RKO (cell line): ENCODE measurements at places on chromosomes 5 and 9.

GRCh38 chr5:94702729-94703128 is 84.3 kb downstream of the SLF1 start:
- DNase-seq, result no peak

DNA sequence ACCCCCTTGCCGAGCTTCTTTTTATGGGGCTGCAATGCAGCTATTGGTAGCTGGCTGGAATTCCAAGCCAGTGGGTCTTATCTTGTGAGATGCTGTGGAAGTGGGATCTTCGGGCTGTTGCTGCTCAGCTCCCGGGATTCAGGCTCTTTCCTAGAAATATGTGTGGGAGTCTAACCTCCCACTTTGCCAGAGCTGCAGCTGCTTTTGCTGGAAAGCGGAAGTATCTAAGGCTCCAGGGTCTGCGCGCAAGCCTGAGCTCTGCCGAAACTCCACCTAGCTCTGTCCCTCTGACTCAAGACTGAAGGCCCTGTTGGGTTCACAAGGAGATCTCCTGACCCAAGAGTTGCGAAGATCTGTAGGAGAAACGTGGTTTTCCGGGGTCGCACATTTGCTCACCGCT is 151.1 kb upstream of the ANKRD55 start:
- DNase-seq, result no peak

DNA sequence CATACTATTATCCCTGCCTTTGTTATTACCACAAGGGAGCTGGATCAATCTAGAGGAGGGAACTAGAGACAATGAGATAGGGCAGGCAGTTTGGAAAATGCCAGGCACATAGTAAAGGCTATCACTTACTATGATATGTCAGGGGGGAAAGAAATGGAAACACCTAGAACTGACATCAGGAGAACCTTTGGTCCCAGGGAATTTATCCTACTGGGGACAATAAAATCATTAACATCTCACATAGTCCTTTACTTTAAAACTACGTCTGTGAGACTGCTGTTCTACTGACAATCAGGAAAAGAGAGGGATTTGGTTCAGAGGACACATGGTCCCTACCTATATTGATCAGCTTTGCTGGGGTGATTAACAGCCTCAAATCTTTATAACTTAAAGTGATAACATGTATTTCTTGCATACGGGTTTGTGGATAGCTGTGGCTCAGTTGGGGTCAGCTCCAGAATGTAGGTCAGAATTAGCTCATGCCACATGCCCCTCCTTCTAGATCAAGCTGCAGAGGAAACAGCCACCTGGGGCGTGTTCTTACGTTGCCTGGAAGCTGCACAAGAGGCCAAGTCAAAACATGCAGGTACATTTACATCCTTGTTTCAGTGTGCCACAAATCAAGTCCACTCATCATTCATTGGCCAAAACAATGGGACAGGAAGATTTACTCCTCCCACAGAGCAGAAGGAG is 43.9 kb upstream of the ALDOB start:
- DNase-seq, result no peak

GRCh38 chr5:166786889-166787288 is 1504.6 kb upstream of the WWC1 start:
- no peak for DNase-seq
